ENCODE measurements at places on chromosomes 6 and 20.

GRCh38 chr20:44442298-44443070 is 33.2 kb upstream of the TTPAL start:
- DNase-seq: no peak

DNA sequence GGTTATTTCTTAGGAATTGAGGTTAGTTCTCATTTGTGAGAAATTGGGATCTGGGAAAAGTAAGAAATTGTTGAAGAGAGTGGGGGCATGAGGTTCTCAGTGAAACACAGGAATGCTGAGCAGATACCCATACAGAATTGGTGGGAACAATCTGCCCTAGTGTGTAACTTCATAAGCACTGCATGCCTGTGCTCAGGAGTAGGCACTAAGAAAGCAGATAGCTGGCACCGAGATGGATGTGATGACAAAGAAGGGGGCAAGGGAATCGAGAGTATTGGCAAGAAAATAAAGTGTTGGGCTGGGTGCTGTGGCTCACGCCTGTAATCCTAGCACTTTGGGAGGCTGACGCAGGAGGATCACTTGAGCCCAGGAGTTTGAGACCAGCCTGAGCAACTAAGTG is 4.0 kb downstream of the SLC17A5 start:
- DNase-seq: no peak

DNA sequence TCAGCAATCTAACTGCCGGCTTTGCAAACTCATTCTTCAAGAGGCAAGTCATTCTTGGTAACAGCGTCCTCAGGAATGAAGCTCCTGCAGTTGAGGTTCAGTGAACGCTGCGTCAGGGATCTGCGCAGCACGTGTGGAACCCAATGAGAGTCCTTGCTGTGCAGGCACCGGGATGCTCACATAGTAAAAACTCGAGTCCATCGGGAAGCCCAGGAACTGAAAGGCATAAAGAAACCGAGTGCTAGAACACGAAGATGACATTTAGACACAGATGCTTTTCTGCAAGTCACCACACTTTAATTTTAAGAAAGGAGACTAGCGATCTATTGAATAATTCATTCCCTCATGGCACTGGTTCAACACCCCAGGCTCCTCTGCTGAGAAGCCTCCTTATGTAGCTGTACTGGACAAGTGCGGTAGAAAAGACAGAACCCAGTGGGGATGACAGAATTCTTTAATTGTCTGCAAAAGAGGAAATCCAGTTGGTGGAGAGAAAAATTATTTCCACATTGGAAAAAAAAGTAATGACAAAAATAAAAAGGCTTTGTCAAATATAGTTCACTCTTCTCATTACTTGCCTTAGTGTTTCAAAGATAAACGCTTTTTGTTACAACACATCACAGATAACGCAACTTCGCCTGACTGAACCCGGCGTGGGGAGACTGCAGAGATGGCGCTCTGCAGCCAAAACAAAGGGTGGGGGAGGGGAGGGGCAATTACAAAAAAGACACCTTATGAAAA is 1.9 kb upstream of the AFDN start:
- no peak for DNase-seq

GRCh38 chr6:87382861-87383260 is 24.9 kb upstream of the CFAP206 start:
- no peak for DNase-seq

DNA sequence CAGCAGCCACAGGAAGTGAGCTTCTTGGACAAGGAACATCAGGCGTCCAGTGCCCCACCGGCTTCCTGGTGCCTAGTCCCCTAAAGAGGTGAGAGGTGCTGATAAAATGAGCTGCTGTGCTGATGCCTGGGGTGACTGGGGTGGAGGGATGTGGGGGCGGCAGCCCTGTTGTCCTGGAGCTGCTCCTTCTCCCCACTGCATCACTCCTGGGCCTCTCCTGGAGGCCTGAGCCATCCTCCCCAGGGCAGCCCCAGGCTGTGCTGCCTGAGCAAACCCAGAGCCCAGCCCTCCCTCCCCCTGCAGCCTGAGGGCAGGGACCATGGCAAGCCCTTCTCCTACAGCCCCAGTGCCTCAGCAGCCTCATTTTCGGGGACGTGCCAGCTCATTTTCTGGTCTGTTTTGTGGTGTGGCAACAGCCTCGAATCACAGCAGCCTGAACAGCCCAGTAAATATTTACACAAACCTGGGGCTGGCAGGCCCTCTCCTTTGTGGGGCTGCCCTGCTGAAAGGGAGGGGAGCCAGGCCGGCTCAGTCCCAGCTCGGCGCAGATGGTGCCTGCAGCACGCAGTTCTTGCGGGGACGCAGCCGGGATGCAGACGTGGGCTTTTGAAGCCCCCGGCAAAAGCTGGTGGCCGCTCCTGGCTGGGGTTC is 259.9 kb downstream of the DLL1 start:
- DNase-seq: no peak

DNA sequence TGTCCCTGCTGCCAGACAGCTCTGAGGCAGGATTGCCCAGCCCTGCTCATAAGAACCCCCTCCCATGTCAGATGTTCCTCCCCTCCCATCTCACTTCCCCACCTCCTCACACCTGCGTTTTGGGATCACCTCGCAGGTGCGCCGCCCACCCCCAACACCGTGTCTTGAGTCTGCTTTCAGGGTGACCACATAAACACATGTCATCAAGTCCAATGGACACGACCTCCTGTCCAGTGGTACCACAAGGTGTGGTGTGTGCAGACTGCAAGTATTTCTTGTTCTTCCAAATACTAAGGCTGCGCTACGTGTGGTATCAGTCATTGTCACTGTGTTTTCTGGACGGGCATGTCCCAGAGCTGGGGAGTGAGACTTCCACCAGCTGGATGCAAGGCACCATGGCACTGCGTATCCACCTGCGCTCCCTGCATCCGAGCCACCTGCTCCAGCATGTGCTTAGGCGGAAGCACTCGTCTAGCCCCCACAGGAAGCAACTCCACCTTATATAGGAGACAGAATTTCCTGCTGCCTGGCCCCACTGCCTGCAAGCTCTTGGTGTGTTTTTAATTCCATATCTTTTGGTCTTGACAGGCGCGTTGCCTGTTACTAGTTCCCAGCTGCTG is 119.7 kb upstream of the NXT1 start:
- DNase-seq: no peak

- no peak for DNase-seq
Observed at GRCh38 chr6:5132731-5133130, 47.6 kb downstream of the PPP1R3G start.

- DNase-seq: no peak
Observed at GRCh38 chr6:160795721-160796120, 93.7 kb downstream of the PLG start.

- no peak for DNase-seq
Observed at GRCh38 chr6:56682635-56683034, 39.9 kb upstream of the DST start.

- no peak for DNase-seq
Observed at GRCh38 chr6:3870528-3870925, 21.4 kb downstream of the FAM50B start.

DNA sequence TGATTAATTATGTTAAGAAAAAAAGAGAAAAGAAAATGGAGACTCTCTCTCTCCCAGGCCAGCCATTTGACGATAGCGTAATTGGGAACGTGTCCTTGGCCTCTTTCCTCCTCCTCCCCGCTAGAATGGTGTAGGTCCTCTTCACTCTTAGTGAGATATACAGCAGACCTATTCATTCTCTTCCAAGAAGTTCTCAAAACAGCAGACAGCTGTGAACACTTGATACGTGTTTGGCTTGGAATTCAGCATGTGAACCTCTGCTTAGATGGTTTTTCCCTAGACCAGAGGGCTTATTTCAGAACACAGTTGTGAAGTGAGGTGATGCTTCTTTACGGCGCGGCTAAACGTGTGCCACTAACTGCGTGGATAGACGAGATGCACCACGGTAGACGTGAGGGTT is 32.6 kb upstream of the TULP4 start:
- no peak for DNase-seq

All from stimulated activated CD4-positive, alpha-beta T cell treated with anti-CD3 and anti-CD28 coated beads, TNF-alpha, amount 100 ng/mL, for 24 hours (primary cell).